Stimulated activated naive CD8-positive, alpha-beta T cell treated with anti-CD3 and anti-CD28 coated beads, Interleukin-15, Interleukin-2, amounts not matched to agents 100 U/mL and 50 U/mL, for 24 hours (primary cell): ENCODE measurements at places on chromosomes 16 and 17.

DNA sequence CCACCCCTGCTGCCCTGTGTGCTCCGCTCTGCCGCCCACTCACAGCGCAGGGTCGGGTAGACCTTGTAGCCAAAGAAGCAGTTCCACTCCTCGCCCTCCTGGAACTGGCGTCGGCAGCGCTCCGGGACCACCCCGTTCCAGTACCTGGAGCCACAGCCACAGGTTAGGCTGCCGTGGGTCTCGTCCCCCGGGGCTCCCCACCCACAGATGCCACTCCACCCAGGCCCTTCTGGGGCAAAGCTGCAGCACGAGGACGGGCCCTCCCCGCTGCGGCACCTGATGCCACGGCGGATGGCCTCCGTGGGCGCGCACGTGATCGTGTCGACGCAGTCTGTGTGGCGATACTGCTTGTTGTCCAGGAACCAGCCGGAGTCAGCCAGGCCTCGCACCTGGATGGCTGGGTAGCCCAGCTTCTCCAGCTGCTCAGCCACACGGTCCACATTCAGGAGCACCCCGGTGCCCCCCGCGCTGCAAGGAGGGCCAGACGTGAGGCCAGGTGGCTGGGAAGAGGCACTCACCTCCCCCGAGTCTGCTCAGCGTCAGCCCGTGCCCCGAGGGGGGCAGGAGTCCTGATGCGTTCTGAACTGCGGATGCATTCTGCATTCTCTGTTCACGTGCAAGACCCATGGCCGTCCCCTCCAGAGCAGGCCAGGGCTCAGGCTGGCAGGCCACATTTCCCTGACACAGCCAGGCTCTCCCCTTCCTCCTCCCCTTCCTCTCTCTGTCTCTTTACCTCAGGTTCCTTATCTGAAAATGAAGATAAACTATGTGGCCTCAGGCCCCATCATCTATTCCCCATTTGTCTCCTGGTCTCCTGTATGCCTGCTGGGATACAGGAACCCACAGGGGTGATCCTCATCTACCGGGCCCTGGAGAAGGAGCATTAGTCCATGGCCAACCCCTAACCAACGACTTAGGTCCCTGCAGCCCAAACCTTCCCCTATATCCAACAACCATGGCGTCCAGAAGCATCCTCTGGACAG lies 4.1 kb downstream of the NOTUM start:
- no peak for DNase-seq

DNA sequence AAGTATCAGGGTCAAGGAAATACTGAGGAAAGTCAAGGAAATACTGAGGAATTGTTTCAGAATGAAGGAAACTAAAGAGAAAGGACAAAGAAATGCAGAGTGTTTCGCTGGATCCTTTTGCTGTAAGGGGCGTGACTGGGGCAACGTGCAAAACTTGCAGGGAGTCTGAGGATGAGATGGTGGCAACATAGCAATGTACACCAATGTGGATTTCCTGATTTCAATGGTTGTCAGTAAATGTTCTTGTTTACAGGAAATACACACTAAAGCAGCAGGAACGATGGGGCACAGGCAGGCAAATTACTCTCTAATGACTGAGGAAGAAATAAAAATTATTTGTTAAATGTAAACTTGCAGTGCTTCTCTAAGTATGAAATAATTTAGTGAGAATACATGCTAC lies 34.4 kb downstream of the ZZEF1 start:
- DNase-seq = no peak

DNA sequence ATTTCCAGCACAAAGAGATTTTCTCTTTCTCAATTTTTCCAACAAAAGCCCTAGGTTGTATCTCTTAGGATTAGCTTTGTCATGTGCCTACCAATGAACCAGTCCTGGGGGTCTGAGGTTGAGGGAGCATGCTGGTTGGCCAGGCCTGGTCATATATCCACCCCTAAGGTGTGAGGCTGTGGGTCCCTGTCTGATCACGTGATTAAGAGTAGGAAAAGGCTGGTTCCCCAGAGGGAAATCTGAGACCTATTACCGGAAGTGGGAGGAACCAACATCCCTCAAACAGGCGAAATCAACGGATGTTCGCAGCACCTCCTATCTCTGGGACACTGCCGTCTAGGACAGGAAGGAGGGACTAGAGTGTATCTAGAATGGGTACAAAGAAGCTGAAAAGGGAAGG lies 185.7 kb upstream of the IRX5 start:
- no peak for DNase-seq

DNA sequence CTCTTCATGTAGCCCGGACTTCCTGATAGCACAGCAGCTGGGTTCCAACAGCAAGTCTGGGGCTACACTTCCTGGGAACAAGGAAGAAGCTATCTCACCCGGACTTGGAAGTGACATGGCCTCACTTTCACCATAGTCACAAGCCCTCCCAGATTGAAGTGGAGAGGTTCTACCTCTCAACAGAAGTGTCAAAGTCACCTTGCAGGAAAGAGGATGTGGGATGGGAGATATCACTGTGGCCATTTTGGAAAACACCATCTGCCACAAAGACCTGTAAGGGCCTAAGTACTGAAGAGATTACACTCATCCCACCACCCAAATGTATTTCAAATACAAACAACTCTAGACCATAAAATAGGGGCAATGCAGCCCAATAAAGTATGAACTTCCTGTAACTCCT lies 29.9 kb upstream of the DHRS7B start:
- DNase-seq = no peak

DNA sequence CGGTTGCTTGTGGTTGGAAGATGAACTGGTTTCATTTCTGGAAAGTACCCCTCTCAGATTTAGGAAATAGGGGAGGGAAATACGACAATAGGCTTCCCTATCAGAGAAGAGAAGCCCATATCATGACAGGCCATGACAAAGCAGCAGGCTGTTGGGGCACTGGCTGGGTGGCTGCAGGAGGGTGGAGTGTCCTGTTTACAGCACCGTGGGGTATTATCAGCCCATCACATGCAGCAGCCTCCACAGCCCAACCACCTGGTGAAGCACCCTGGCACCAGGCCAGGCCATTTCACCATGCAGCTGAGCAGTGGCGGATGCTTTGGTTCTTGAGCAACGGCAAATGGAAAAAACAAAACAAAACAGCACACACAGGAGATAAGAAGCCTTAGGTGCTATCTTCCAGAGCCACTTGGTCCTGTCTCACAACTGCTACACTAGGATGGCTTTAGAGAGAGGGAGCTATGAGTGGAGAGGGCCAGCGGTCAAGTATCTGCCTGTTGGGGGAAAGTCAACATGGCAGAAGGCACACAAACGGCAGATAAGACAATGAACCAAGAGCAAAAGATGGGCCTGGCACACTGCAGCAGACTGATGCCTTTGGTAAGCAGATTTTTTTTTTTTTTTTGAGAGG lies 24.2 kb downstream of the FAM117A start:
- DNase-seq = peak; percentile 84

DNA sequence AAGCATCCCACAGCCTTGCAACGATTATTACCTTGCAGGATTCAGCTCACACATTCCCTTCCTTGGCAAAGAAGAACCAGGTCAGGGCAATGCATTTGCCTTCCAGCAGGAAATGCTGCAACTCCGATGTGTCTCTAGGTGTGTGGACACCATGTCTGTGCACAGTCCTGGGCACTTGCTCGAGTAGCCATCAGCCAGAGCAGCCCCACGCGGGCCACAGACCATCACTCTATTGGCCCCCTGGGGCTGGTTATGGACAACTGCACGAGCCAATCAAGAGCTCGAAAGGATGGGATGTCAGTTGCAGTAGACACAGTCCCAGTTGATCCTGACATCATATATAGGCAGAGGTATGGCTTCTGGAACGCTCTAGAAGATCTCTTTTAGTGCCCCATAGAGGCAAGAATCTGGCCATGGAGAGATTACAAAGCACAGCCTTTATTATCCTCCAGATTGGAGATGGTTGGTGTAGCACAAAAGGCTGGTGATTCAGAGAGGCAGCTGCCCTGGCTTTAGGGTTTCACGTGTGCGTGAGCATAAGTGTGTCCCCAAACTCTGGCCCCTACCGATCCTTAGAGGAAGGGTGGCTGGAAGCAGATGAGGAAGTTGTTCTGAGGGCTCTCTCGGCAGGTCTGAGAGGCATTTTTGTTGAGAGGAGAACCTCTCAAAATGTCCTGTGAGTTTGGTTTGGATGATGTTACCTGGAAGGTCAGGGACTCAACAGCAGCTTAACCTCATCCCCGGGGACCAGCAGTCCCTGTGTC lies 403.8 kb downstream of the SEC14L1 start:
- DNase-seq = no peak
